Epithelial cell of alveolus of lung (primary cell): ENCODE measurements at places on chromosomes 1 and 21. TPM values are rescaled to one million over a fixed set of nuclear protein-coding genes. Genes with fewer than 3 reads are reported as not detected.

The LRRC53 gene
- not detected in 2 replicates for total RNA-seq

The TINAGL1 gene
- 16.6 and 141 TPM in 2 replicates for total RNA-seq

The BCL2L15 gene
- under 0.01 TPM in 1 of 2 replicates, not detected in the other for total RNA-seq

The APOBEC4 gene
- not detected in 2 replicates for total RNA-seq

The AZIN2 gene
- 2.6 and 6.6 TPM in 2 replicates for total RNA-seq

The PCSK9 gene
- total RNA-seq: 1.8 and 40.5 TPM in 2 replicates

The FCAMR gene
- not detected in 2 replicates for total RNA-seq

The LAX1 gene
- not detected in 2 replicates for total RNA-seq

The CRP gene
- not detected in 2 replicates for total RNA-seq
